ENCODE measurements at places on chromosomes 13 and 19.

GRCh38 chr13:37869756-37870488 is at the start of gene TRPC4:
Gene TRPC4 (minus strand): TSS chr13:37869772. CDS start chr13:37783333, 86,439 bp downstream.
- no peak for DNase-seq

DNA sequence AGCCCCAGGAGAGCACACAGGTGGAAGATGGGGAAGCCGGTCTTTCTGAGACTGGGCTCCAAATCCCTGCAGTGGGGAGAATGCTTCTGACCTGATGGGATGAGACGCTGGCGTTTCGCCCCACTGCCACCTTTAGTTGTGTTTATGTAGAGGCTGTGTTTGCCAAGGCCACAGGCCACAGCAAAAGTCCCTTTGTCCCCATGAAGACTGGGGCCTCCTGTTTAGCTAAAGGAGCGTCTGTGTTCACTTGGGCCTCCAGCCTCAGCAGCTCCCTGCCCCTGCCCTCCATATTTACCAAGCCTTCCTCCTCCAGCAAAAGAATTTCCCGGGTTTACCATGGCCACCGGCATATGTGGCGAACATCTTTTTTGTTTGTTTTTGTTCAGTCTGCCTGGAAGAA is 10.4 kb upstream of the KLK14 start:
- no peak for DNase-seq

- DNase-seq = no peak
These were observed 396 bp downstream of the RTN2 start for GRCh38 chr19:45496349-45496953.

- DNase-seq = no peak
These were observed 9.6 kb upstream of the PRKD2 start for GRCh38 chr19:46726551-46726950.

- DNase-seq = no peak
These were observed 374.4 kb downstream of the SPRY2 start for GRCh38 chr13:79966493-79966895.

GRCh38 chr19:30968210-30968609 is 381.0 kb downstream of the TSHZ3 start:
- DNase-seq = no peak

GRCh38 chr19:1590641-1591397 is 1.8 kb downstream of the MBD3 start:
- DNase-seq = no peak

All from activated CD8-positive, alpha-beta memory T cell treated with anti-CD3 and anti-CD28 coated beads for 1 hour (primary cell).